ENCODE measurements at places on chromosomes 2 and 18.

GRCh38 chr2:54040250-54040649, 69.5 kb upstream of the PSME4 start:
- no peak for DNase-seq

- peak; percentile 77 for DNase-seq
Measured at GRCh38 chr2:130332271-130333073, 10.2 kb upstream of the IMP4 start.

DNA sequence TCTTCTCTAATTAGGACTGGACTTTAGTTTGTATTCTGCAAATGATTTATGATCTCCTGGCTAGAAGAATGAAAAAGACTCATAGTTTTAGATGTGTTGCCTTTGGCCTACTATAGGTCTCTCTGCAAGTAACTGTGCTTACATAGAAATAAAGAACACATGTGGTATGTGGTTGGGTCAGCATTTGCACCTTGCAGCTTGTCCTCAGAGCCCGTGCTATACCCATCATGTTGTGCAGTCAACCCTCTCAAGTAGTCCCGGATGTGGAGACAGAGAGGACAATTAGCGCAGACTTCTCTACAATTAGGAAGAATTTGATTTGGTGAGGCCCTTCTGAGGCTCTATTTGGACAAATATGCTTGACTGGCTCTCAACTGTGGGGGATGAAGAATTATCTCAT, 203.7 kb upstream of the ITGA4 start:
- DNase-seq: no peak

GRCh38 chr2:28404086-28404485, 11.4 kb downstream of the FOSL2 start:
- no peak for DNase-seq

DNA sequence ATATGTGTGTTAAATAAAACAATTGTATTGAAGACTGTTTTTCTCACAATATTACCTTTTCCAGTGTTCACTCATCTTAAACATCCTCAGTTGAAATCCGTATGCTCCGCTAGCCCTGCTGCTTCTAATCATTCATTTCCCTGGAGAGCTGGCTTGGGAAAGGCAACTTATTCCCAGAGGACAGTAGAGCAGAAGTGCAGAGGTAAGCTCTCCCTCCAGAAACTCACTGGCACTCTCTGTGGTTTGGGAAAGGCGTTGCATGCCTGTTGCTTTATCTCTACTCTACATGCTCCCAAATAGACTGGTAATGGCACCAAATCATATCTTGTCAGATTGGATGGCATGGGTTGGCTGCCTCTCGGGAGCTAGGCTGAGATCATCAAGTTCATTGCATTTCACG, 117.1 kb upstream of the BOD1L2 start:
- no peak for DNase-seq

DNA sequence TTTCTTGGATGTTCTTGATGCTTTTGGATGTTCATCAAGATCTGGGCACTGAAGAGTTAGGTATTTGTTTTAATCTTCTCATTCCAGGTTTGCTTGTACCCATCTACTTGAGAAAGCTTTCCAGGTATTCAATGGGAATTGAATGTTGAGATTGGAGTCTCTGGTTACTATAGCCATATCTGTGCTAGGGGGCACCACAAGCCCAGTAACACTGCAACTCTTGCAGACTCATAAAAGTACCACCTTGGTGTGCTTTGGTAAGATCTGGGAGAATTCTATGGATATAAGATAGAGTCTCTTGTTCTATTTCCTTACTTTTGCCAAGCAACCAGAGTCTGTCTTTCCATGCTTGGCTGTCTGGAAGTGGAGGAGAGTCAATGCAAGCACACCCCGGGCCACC, 518.9 kb upstream of the VRK2 start:
- no peak for DNase-seq

GRCh38 chr2:201425952-201426351, 25.3 kb downstream of the TRAK2 start:
- no peak for DNase-seq

GRCh38 chr2:86556508-86556907, 6.7 kb downstream of the CHMP3 start:
- no peak for DNase-seq

DNA sequence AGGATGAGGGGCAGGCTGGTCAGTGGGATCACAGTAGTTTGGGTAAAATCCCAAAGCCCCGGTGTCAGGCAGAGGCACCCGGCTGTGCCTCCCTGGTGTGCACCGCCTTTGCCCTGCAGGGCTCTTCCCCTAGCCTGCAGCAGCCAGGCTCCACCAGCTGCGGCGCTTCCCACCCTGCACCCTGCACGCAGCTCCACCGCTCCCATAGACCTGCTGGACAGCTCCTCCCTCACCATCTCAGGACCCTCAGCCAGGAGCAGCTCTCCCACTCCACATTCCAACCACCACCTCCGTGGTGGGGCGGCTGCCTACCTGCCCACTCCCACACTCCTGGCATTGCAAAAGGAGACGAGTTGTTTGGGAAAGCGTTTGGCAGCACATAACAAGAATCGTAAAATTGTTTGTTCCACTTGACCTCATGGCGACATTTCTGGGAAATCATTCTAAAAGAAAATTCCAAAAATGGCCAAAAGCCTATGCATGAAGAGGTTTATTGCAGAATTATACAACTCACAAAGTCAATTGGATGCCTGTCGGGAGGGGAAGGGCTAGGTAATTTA, 287.4 kb upstream of the HDAC4 start:
- DNase-seq: no peak

- DNase-seq: no peak
Measured at GRCh38 chr2:224987733-224988132, 54.5 kb downstream of the DOCK10 start.

GRCh38 chr2:119579424-119580295, 35.4 kb downstream of the CFAP221 start:
- DNase-seq: no peak

DNA sequence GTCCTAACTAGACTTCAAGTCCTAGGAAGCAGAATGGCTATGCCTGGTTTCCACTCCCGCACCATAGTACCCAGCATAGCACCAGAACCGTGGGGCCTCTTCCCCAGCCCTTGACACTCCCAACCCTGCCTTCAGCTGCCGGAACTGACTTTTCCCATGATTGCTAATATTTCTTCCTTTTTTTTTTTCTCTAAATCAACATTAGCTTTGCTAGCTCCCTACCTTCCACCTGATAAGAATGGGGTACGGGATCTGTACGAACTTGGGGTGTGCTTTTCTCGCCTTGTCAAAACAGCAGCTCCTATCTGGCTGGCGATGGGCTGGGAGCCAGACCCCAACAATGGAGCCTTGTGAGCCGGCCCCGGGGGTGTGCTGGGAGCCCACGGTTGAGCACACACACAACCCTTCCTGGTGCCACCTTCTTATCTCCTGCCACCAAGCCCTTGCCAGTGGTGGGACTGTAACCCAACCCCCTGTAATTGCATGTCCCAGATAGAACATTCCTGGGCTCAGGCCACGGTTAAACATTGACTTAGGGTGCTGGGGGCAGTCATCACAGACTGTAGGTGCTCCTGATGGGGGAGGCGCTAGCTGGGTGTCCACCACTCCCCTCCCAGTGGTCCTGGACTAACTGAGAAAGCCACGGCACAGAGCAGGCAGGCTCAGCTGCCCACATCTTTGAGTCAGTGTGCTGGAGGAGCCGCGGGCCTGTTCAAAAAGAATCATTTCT, 213.0 kb upstream of the HAAO start:
- DNase-seq: no peak

DNA sequence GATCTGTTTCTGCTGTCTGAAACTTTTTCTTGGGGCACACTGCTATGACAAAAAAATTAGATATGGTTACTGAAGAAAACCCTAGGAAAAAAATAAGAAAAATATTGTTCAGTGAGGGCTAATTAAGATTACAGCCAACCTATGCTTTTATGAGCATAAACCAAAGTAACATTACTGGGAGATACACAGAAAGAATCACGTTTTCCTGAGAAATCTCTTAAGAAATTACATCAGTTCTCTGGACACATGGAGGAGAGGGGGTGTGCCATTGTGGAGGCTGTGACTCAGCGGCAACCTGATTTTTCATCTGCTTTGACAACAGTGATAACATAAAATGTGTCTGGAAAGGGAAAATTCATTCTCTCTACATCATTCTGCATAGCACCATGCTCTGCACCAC, 13.4 kb upstream of the NMI start:
- peak; percentile 88 for DNase-seq

GRCh38 chr18:23133860-23134779, 1.2 kb upstream of the CABLES1 start:
- DNase-seq: no peak

- DNase-seq: no peak
Measured at GRCh38 chr2:177923323-177923722, 149.3 kb downstream of the PDE11A start.

Data from fibroblast of skin of back (primary cell).